WTC11 (cell line): ENCODE measurements at places on chromosomes 2 and 18.

GRCh38 chr2:68119504-68119903 lies 38.2 kb upstream of the PNO1 start:
- DNase-seq, result no peak

DNA sequence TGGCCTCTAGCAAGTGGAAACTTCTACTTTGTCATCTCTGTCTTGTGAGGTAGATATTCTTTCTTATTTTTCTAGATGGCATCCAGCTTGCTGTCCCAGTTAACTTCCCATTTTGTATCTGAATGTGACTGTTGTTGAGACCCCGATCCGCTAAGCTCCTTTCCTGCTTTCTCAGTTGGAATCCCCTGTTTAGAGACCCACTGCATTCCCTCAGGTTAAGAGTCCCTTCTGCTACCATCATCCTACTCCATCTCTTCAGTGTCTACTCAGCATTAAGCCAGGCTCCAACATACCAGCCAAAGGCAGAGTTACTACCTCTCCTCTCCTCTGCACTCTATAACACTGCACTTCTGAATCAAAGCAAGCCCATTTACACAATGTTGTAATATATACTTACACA lies 1300.4 kb upstream of the CHAC2 start:
- no peak for DNase-seq

- DNase-seq, result no peak
Observed at GRCh38 chr2:231923951-231924888, 2.0 kb downstream of the NPPC start.

DNA sequence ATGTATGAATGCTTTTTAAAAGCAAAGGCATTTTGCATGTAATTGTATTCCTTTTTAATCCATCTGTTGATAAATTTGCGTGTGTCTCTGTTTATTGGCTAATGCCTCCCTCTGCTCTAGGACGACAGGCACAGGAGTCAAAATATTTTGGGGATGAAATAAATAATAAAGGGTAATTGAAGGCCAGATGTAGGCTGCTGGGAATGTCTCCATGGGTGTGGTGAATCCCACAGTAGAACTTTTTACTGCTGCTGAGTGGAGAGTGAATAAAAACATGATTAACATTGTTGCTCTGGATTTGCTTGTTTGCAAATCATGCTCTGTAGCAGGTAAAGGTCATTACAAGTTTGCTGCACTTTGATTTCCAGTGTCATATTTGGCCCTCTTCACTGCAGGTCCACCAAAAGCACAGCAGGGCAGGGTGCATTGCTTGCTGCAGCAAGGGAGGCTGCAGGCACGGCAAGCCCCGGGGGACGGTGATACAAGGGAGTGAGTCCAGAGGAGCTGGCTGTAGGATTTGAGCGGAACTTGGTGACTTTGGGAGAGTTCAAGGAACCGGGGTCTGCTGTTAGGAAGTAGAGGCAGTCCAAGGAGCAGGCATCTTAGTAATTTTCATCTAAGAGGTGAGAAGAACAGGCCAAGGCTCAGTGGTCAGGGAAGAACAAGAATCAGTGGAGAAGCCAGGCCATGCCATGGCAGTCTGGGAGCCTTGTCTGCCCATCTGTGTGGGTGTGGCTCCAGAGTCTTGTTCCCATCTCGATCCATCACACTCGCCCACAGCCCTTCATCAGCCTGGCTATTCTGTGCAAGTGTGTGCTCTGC lies 201.5 kb upstream of the RAB6C start:
- no peak for DNase-seq

GRCh38 chr2:65019675-65020195 lies 30.5 kb downstream of the SLC1A4 start:
- DNase-seq, result no peak
